ENCODE measurements at places on chromosomes 2 and 18.

DNA sequence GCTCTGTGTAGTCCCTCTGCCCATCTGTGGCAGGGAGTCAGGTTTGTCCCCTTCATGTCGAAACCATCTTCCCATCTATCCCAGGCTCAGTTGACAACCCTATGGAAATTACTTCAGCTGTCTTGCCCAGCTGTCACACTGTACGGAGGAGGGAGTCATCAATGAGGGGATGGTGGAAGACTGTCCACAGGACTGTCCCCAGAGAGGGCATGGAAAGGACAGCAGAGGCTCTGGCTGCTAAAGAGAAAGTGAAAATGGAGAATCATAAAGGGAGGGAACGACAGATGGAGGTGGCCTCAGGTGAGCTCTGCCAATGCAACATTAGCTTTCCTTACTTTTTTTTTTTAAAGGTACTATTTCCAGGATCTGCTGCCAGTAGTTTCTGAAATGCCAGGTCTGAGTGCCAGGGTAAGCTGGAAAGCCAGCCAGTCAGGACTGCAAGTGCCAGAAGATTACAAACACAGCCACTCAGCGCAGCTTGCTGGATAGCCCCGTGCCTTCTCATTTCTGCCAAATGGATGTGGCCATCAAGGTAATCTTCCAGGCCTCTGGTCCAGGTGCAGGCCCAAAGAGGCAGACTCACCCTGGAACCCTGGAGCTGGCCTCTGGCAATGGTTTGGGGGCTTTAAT lies 192.8 kb downstream of the AGPS start:
- no peak for DNase-seq

DNA sequence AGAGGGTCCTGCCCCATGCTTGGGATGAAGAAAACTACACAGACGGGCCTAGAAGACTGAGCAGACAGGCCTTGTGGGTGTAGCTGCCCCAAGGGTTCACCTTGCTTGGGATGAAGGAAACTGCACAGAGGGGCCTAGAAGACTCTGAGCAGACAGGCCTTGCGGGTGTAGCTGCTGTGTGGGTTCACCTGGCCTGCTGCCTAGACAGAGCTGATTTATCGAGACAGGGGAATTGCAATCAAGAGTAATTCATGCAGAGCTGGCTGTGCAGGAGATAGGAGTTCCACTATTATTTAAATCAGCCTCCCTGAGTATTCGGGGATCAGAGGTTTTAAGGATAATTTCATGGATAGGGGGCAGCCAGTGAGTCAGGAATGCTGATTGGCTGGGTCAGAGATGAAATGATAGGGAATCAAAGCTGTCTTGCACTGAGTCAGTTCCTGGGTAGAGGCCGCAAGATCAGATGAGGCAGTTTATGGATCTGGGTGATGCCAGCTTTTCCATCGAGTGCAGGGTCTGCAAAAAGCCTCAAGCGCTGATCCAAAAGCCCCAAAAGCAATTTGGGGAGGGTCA lies 341.4 kb downstream of the GALR1 start:
- no peak for DNase-seq

DNA sequence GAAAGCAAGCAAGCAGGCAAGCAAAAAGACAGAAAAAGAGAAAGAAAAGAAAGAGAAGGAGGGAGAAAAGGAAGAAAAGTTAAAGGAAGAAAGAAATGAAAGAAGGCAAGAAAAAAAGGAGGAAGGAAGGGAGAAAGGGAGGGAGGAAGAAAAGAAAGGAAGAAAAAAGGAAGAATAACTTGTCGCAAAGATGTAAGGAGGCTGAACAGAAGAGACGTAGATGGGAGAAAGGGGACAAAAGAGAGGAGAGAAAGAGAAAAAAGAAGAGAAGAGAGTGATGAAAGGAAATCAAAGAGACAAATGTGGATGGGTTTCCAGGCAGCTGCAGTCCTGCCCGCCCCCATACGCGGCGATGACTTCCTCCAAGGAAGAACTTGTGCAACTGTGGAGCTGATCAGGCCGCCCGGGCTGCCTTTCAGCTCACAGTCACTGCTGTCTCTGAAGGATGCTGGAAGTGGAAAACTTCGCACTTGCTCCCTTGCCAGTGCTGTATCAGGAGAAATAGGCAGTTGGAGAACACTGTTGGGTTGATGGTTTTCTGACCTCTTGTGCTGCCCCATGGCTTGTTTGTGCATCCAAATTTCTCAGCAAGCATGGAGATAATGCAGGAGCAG lies 52.9 kb downstream of the TRIB2 start:
- DNase-seq, result no peak

DNA sequence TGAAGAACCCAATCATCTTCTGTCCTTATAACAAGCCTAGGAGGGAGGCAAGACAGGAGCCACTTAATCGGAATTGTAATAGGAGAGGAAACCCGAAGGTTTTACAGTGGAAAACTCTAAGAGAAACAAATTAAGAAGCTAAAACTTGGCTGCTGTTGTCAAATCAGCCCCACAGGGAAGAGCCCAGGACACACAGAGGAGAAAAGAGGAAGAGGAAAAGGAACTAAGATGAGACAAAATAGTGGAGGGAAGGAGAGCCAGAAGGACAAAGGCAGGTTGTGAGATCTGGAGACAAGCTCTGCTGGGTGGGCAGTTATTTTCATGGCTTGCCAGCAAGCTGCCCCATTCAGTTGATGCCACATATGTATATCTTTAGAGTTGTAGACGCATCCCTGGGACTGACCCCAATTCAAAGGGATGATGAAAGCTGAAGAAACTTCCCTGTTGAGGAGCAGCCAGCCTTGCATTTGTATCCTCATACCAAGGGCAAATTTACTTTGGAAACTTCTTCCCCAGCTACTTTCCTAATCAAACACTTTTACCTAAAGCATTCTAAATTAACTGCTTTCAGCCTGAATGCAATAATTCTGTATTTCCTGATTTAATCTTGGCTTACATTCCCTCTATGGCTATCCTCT lies 499.8 kb upstream of the MEIS1 start:
- no peak for DNase-seq

GRCh38 chr2:176582176-176582575 lies 312.9 kb downstream of the MTX2 start:
- DNase-seq, result no peak

DNA sequence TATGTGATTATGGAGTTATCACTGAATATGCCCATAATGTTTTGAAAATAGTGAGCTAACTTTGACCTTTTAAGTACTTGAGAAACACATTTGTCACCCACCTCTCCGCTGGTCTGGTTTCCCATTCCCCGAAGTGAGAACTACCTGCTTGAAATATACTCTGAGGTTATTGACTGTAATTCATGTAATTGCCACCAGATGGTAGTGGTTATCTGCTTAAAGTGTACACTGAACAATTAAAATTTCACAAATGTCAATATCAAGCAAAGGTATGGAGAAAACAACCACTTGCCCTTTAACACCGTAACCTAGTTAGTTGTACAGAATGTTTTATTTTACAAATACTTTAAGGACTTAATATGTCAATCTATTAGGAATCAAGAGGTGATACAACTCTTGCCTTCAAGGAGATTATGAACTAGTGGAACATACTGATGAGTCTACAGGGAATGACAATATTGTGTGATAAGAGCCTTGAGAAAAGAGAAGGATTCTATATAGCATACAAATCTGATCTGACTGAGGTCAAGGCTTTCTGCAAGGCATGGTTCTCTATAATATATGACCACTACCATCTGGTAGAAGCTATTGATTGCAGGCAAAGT lies 316.8 kb upstream of the KCNH7 start:
- DNase-seq, result no peak

DNA sequence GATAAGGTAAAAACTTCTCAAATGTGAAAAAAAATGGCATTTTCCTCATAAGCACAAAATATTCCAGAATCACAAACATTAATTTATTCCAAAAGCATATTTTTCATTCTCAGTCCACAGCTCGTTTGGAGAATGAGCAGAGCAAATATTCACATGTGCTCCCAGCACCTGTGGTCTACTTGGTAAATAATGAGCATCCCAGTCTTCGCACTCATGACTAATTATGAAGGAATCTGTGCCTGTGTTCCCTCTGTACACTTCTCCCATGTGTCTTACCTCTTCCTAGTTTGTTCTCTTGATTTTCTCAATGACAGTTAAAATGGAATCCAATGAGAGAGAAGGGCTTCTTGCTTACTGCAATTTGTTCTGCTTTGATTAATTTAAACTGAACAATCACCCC lies 671.0 kb upstream of the SOX11 start:
- DNase-seq, result no peak
